ENCODE measurements at places on chromosomes 13 and 19. TPM values are rescaled to one million over a fixed set of nuclear protein-coding genes. Genes with fewer than 3 reads are reported as not detected.

ZNF628 gene
- total RNA-seq, result 8.1 TPM

ENOX1 gene
- not detected for total RNA-seq

CELF5 gene
- total RNA-seq, result 0.44 TPM

ERICH6B gene
- total RNA-seq, result not detected

TBXA2R gene
- total RNA-seq, result 0.70 TPM

LGI4 gene
- 0.72 TPM for total RNA-seq

TPT1 gene
- total RNA-seq, result 11,080 TPM

RFPL4AL1 gene
- total RNA-seq, result not detected

RNF113B gene
- not detected for total RNA-seq

KIR2DL4 gene
- total RNA-seq, result not detected

KANK2 gene
- 0.52 TPM for total RNA-seq

RXFP2 gene
- not detected for total RNA-seq

- H3K4me3 ChIP-seq, result no peak overlapping the region
- no peaks in the 10 kb centered on the region for H3K36me3 ChIP-seq
- H3K27ac ChIP-seq, result no peak overlapping the region
- no peak for DNase-seq
- H3K27me3 ChIP-seq, result peaks cover 29% of the 10 kb centered on the region
- H3K4me1 ChIP-seq, result peaks cover 31% of the 10 kb centered on the region
Observed at GRCh38 chr19:18789883-18790565, 1.1 kb downstream of the COMP start.

GRCh38 chr19:41484822-41485221 lies 41.9 kb downstream of the ERICH4 start:
- no peak for DNase-seq
- H3K27me3 ChIP-seq, result no peaks in the 10 kb centered on the region
- no peaks in the 10 kb centered on the region for H3K4me1 ChIP-seq
- H3K36me3 ChIP-seq, result no peaks in the 10 kb centered on the region
- no peak overlapping the region for H3K27ac ChIP-seq

DNA sequence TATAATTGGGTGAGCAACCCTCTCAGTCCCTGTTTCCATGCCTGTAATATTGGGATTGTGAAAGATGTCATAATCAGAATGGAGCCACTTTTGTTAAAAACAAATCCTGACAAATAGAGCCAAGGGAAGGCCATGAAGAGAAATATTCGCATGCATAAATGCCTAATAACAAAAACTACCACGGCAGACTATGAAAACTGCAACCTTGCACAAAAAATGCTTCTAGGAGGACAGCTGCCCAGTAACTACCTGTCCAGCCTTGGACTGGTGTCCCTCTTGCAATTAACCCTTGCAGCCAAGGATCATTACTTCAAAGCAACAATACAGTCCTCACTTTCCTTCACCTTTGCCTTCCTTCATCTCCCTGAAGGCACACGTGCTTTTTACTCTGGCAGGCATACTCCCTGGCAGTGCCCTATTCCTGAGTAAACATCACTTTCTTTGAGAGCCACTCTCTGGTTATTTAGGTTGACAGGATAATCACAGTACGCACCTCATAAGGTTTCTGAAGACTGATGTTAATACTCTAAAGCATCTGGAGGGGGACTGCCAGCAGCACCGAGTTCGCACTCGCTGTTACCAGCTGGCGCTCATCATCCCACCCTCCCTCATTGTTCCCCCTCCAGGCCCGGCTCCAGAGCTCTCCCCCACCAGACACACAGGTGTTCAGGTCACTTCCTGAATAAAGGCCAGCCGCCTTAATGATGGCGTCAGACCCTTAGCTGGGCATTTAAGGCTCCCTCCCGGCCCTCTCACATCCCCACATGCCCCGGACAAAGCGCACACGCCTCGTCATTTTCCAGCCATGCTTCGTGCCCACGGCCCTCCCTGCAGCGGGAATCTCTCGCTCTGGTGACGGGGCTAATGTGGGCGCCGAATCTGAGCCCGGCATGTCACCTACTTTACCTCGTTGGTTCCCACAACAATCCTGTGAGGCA lies 57.3 kb downstream of the CDADC1 start:
- peaks cover 5% of the 10 kb centered on the region for H3K4me1 ChIP-seq
- no peak overlapping the region for H3K4me3 ChIP-seq
- H3K27me3 ChIP-seq, result no peaks in the 10 kb centered on the region

- H3K4me1 ChIP-seq, result no peaks in the 10 kb centered on the region
- H3K36me3 ChIP-seq, result no peaks in the 10 kb centered on the region
- no peaks in the 10 kb centered on the region for H3K27me3 ChIP-seq
Observed at GRCh38 chr13:101017123-101017872, 342.7 kb upstream of the TMTC4 start.

DNA sequence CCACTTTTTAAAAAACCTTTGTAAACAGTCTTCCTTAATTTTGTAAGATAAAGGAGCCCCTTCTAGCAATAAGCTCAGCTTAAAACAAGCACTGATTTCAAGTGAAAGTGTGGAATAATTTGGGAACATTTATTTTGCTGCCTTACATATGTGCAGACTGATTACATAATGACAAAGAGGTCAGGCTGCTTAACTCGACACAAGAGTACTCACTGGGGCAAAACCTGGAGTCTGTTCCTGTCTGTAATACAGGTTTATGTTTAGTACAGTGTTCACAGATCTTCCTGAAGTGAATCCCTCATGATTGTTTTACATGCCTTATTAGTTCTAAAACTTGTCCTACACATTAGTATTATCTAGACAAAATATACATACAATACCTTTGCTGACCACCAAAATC lies 609.8 kb downstream of the LMO7 start:
- no peak overlapping the region for H3K4me3 ChIP-seq
- no peak for DNase-seq
- H3K4me1 ChIP-seq, result no peaks in the 10 kb centered on the region
- H3K27me3 ChIP-seq, result no peaks in the 10 kb centered on the region
- no peak overlapping the region for H3K27ac ChIP-seq
- H3K36me3 ChIP-seq, result no peaks in the 10 kb centered on the region

GRCh38 chr19:13262450-13262849 lies 112.2 kb downstream of the IER2 start:
- DNase-seq, result peak; percentile 51
- H3K27ac ChIP-seq, result no peak overlapping the region
- H3K36me3 ChIP-seq, result no peaks in the 10 kb centered on the region

- no peaks in the 10 kb centered on the region for H3K36me3 ChIP-seq
- no peaks in the 10 kb centered on the region for H3K4me1 ChIP-seq
- no peak for DNase-seq
- H3K27ac ChIP-seq, result no peak overlapping the region
- no peaks in the 10 kb centered on the region for H3K27me3 ChIP-seq
- H3K4me3 ChIP-seq, result no peak overlapping the region
Observed at GRCh38 chr13:95533545-95534160, 18.9 kb upstream of the CLDN10 start.

DNA sequence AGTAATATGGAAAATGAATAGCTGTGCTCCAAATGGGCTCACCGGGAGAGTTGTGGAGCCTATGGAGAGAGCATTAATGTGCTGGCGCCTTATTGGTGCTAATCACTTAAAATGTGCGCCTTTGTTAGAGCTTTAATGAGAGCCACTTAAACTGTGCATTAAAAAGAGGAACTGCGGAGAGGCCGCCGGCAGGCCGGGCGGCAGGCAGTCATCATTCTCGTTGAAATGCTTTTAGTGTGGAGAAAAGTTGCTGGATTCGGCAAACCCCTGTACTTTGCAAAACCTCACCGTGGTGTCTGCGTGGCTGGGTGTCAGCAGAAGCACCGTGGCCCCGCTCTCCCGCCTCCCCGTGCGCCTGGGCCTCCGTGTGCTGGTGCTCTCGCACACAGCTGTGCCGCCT lies 105.5 kb downstream of the KDM4B start:
- H3K27me3 ChIP-seq, result no peaks in the 10 kb centered on the region
- peaks cover 16% of the 10 kb centered on the region for H3K36me3 ChIP-seq
- H3K4me3 ChIP-seq, result no peak overlapping the region
- DNase-seq, result no peak
- H3K27ac ChIP-seq, result no peak overlapping the region

GRCh38 chr13:114005206-114005724 lies 31.4 kb upstream of the C13orf46 start:
- no peak for DNase-seq
- H3K4me1 ChIP-seq, result no peaks in the 10 kb centered on the region
- H3K27ac ChIP-seq, result no peak overlapping the region
- H3K27me3 ChIP-seq, result no peaks in the 10 kb centered on the region

GRCh38 chr13:40776681-40777165 lies 5.7 kb upstream of the MRPS31 start:
- H3K4me3 ChIP-seq, result peak overlapping the region; percentile 40
- peak overlapping the region; percentile 72 for H3K27ac ChIP-seq
- DNase-seq, result peak; percentile 91

- H3K27me3 ChIP-seq, result no peaks in the 10 kb centered on the region
- H3K4me3 ChIP-seq, result no peak overlapping the region
- peaks cover 12% of the 10 kb centered on the region for H3K4me1 ChIP-seq
- H3K27ac ChIP-seq, result no peak overlapping the region
- DNase-seq, result no peak
Observed at GRCh38 chr13:95741584-95742563, 64.9 kb downstream of the DNAJC3 start.

DNA sequence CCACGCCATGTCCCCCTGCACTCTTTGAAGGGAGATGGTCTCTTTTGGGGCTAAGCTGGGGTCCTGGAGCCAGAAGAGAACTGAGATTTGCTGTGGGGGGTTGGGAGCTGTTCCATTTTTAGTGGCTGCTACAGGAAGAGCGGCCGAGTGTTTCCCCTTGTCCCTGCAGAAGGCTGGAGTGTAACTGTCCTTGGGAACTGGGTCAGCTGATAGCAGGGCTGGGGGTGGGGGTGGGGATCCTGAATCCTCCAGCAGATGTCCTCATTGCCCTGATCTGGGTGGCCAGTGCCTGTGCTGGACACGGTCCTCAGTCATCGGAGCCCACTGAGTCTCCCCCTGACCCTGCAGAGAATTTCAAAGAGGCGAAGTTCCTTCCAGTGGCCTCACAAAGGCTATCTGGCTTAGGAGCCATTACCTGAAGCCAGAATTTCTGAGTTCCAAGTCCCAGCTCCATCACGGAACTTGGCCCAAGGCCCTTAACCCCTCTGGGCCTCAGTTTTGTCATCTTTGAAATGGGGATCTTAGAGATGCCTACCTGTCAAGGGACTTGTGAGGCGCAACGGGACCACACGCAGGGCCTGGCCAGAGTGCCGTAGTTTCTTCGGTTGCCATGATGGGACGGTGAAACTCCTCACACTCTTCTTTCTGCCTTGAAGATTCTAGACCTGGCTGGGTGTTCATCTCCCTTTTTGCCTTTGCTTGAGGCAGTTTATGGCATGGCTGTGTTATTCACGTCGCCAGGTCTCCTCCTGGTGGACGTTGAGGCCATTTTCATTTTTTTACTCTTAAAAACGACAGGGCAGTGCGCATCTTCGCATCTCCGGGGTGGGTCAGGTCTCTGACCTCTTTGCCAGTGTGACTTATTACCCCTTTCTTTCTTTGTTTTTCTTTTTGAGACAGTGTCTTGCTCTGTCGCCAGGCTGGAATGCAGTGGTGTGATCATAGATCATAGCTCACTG lies 51.9 kb downstream of the DNM2 start:
- H3K27ac ChIP-seq, result no peak overlapping the region
- H3K4me1 ChIP-seq, result peaks cover 37% of the 10 kb centered on the region
- no peaks in the 10 kb centered on the region for H3K27me3 ChIP-seq
- H3K4me3 ChIP-seq, result no peak overlapping the region
- peaks cover 19% of the 10 kb centered on the region for H3K36me3 ChIP-seq

- H3K36me3 ChIP-seq, result no peaks in the 10 kb centered on the region
- H3K27me3 ChIP-seq, result peaks cover 9% of the 10 kb centered on the region
- H3K4me1 ChIP-seq, result peaks cover 20% of the 10 kb centered on the region
Observed at GRCh38 chr19:2495130-2495641, 19.3 kb downstream of the GADD45B start.

GRCh38 chr13:78562237-78562889 lies 41.0 kb downstream of the POU4F1 start:
- H3K27me3 ChIP-seq, result no peaks in the 10 kb centered on the region
- H3K4me3 ChIP-seq, result no peak overlapping the region
- no peaks in the 10 kb centered on the region for H3K36me3 ChIP-seq
- DNase-seq, result no peak
- no peaks in the 10 kb centered on the region for H3K4me1 ChIP-seq

DNA sequence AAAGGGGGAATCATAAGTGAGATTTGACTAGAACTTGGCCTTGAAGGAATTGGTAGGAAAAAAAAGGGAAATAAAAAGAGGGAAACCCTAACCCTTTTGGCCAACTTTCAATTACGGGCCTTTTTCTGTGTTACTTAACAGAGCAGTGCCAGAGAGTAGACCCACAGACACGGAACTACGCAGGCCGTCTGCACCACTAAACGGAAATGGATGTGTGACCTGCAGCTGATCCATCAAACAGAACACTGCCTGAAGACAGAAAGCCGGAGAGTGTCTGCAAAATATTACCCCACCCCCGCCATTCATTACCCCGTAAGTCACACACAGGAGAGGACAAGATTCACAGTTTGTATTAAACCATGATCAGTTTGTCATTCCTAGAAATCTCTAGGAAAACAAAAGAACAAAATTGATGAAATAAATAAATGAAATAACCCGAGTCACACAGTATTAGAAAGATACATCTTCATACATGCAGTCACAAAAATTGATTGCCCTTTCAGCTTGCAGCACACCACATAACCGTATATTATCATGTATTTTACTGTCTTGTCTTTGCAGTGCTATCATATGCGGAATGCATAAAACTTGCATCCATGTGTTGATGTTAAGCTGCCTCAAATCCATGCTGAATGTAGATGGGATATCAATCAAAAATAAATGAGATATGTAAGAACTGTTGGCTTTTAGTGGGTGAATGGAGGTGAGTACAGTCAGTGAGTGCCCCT lies 424.7 kb downstream of the IRS2 start:
- H3K27ac ChIP-seq, result no peak overlapping the region
- H3K4me3 ChIP-seq, result no peak overlapping the region
- no peaks in the 10 kb centered on the region for H3K36me3 ChIP-seq
- no peak for DNase-seq

DNA sequence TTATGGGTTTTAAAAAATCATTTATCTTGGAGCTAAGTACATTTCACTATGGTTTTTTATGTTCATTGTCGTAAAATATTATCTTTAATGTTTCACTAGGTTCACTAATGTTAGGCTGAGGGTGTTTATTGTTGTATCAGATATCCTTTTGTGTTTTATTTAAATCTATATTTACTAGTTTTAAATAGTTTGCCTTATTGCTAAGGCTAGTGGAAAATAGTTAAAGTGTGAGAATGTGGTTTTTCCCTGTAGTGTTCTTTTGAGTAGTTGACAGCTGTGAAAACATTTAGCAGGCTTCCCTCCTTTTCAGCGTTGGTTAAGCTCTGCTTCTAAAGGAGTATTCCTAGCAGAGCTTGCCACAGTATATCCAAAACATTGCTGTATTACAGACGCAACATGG lies 139.0 kb downstream of the TM9SF2 start:
- DNase-seq, result no peak
- H3K4me1 ChIP-seq, result no peaks in the 10 kb centered on the region
- H3K36me3 ChIP-seq, result no peaks in the 10 kb centered on the region
- no peaks in the 10 kb centered on the region for H3K27me3 ChIP-seq
- H3K4me3 ChIP-seq, result no peak overlapping the region
- H3K27ac ChIP-seq, result no peak overlapping the region

GRCh38 chr13:30832377-30832776 lies 73.7 kb upstream of the MEDAG start:
- no peak overlapping the region for H3K27ac ChIP-seq
- no peak for DNase-seq
- H3K4me3 ChIP-seq, result no peak overlapping the region
- H3K4me1 ChIP-seq, result no peaks in the 10 kb centered on the region

Measured in CD4-positive, alpha-beta memory T cell (primary cell).